ENCODE measurements at places on chromosomes 4 and X.

- no peak for DNase-seq
Observed at GRCh38 chrX:2263203-2263602, 237.6 kb downstream of the DHRSX start.

DNA sequence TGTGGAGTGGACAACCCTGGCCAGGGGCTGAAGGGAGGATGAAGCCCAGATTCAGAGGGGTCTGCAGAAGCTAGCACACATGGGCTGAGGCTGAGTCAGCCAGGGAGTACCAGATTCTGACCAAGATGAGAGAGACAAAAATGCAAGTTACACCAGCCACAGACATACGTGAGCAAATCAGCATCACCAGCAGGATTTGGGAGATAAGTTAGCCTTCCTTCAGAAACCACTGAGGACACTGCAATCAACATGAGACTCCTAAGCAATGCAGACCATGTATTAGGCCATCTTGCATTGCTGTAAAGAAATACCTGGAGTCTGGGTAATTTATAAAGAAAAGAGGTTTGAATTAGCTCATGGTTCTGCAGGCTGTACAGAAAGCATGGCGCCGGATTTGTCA is 57.0 kb upstream of the PAGE5 start:
- DNase-seq = no peak

GRCh38 chrX:1307626-1308340 is 28.8 kb upstream of the IL3RA start:
- no peak for DNase-seq

DNA sequence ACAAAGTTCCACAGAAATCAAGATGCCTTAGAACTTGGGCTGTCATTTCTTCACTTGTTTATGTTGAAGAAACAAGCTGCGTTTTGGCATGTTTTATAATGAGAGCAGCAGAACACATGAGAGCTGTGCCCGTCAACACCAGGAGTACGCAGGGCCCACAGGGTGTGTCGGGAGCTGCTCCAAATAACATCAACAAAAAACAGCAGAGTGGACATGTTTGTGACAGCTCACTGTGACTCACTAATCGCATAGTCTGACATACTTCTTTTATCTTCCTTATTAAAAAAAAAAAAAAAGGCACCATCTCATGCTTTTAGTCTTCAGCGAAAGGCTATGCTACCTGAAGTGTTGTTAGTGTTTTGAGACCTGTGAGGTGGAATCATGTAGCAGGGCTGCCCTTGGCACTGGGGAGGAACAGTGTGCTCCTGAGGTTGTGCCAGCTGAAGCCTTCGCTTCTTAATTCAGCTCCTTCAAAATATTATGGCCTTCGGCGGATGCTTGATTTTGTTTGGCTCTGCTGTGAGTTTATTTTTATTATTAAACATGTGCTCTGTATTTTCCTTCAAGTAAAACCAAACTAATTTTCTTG is 32.8 kb downstream of the FHDC1 start:
- DNase-seq = no peak

GRCh38 chrX:37370499-37371141 is 21.5 kb downstream of the PRRG1 start:
- DNase-seq = no peak

- no peak for DNase-seq
Observed at GRCh38 chr4:123304151-123304964, 92.2 kb upstream of the SPRY1 start.

DNA sequence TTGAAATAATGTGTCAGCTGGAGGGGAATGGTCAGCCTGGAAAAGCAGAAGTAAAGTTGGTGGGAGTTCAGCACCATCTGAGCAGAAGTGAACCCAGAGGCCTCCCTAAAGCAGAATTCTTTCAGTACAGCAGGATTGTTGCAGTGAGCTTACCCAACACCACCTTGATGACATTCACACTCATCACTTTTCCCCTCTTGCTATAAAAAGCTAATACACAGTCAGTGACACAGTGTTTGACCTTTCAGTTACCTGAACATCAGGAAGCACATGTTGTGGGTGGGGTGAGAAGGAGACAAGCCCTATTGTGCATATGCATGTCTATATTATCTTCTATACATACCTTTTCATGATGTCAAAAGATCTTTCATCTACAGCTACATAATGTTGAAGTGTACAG is 624.7 kb upstream of the ZFP42 start:
- DNase-seq = no peak

- DNase-seq = no peak
Observed at GRCh38 chr4:139763205-139763604, 97.6 kb downstream of the MGST2 start.

- no peak for DNase-seq
Observed at GRCh38 chr4:78482281-78482680, 69.3 kb upstream of the ANXA3 start.

DNA sequence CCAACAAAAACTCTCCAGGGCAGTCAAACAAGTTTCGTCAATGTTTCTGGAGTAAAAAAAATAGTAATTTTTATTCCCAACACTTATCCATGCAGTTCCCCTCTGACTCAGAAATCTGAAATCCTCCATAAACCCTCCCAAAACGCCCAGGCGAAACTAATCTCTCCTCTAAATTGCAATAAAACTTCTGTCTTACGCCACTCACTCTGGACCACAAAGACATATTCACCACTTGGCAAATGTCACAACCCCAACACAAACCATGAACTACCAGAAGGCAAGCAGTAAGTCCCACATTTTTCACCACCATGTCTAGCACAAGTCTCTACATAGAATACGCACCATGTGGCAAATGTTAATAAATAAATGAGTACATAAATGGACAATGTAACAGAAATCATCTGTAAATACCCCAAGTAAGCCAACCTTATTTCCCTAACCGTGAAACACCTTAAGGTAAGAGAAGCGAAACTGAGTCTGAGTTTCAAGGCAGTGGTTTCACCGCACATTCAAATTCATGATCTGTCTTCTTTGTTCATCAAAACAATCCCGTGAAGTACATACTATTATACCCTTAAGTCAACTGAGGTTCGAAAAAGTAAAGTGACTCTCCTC is 1.6 kb downstream of the PAPSS1 start:
- DNase-seq = no peak

DNA sequence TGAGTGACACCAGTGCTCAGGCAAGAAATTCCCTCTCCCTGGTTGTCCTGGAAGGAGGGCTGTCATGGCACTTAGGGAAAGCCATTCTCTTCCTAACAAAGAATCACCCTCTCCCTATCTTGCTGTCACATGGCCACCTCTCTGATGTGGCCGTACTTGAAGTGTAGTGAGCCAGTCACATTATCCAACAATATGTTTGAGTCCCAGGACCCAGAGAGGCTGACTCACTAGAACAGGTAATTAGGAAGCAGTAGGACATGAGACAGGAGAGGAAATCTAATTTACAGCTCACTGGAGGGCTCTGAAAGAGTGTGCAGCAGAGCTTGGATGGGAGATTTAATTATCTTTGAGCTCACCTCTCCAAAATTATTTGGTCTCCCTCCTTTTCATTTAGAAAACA is 299.1 kb downstream of the ARHGAP24 start:
- DNase-seq = no peak

GRCh38 chr4:187204389-187204918 is 480.8 kb upstream of the FAT1 start:
- DNase-seq = no peak

DNA sequence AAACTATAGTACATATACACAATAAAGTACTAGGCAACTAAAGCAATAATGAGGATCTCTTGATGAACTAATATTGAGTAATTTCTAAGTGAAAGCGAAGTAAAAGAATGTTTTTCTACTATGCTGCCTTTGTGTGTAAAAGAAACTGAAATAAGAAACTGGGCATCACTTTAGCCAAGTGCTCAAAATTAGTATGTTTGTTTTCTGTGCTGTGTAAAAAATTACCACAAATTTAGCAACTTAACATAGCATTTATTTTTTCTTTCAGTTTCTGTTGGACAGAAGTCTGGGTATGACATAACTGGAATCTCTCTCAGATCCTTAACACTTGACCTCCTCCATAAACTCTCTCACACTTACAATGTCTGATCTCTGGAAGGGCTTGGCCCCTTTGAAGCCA is 687.1 kb upstream of the MAGEB2 start:
- no peak for DNase-seq

- DNase-seq = no peak
Observed at GRCh38 chr4:142443469-142443868, 402.6 kb downstream of the INPP4B start.

DNA sequence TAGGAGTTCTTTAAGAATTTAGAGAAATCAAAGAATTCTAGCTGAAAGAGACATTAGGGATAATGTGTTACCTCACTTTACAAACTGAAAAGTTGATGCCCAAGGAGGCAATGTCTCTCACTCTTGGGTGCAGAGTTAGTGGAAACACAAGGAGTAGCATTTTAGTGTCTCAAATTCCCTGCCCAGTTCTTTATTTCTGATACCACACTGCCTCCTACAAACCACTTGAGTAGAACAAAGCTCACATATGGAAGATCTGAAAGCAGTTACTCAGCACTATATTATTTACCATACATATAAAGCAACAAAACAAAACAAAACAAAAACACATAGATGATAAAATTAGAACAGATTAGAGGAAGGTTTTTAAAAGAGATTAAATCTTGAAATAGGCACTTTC is 124.2 kb downstream of the REELD1 start:
- DNase-seq = no peak

GRCh38 chrX:39396358-39396995 is 595.2 kb downstream of the MID1IP1 start:
- DNase-seq = no peak

DNA sequence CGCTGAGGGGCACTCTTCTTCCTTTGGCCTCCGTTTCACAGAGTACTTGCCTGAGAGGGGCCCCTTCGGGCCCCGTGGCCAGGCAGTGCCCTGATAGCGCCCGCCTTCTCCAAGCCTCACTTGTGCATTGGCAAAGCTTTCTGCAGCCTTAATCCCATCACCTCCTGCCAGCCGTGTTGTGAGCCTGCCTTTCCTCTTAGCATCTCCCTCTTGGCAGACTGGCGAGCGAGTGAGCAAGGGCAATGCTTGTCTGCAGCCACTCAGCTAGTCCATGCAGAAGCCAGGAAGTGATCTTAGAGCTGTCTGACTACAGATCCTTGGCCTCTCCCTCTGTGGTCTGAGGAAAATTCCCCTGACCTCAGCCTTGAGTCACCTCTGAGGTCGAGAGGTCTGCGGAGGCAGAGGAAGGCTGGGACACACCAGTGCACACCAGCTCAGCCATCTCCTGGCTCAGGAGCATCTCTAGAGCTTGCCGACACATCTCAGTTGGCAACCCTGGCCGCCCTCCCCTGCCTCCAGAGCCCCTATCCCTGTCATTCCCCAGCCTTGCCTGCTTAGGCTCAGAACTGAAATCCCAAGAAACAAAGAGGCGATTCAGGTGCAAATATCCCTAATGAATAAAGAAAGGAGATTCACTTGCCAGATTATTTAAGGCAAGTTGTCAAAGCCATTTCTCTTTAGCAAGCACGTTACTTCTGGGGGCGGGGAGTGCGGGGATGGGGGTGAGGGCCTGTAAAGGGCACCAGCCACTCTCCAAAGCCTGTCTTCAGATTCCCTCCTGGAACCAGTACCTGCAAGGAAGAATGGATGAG is 143.5 kb upstream of the MAMLD1 start:
- no peak for DNase-seq

- DNase-seq = no peak
Observed at GRCh38 chr4:143178923-143179322, 5.8 kb upstream of the USP38 start.

GRCh38 chr4:184421533-184422155 is 52.7 kb downstream of the IRF2 start:
- no peak for DNase-seq

- no peak for DNase-seq
Observed at GRCh38 chr4:78057600-78058550, 752 bp downstream of the FRAS1 start.

DNA sequence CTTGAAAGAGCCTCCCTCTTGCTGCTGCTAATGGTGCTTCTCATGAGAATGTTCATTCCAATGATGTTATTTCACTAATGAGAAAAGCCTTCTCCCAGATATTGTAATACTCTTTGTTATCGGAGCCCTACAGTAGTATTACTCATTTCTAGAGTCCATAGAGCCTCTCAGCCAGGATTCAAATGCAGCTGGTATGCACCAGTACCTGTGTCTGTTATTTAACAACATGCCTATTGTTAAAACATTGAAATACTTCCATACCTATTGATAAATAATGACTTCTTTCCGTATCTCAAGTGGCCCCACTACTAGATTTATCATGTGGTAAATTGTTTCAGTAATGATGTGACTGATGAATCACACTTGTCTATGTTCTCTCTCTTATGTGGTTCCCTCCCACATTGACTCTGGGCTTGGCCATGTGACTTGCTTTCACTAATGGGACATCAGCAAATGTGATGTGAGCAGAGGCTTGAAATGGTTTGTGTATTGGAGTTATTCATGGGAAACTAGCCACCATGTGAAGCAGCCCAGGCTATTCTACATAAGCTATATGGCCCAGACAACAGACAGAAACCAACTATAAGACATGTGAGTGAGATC is 207.6 kb downstream of the THOC2 start:
- no peak for DNase-seq

DNA sequence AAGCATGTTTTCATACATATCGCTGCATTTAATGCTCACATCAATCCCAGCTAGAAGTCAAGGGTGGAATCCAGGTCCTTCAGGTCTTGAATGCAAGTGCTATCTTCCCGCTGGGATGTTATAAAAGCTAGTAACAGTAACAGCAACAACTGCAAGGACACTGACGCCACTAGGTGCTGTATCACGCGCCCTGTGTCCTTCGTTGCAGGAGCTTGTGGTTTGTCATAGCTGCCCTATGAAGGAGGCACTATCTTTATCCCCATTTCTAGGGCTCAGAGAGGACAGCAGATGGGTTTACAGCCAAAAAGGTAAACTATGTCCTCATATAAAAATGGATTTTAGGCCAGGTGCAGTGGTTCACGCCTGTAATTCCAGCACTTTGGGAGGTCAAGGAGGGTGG is 202.9 kb downstream of the NSUN7 start:
- no peak for DNase-seq

- no peak for DNase-seq
Observed at GRCh38 chr4:148420397-148420796, 21.8 kb downstream of the NR3C2 start.

- DNase-seq = no peak
Observed at GRCh38 chr4:112279882-112280315, 5.8 kb downstream of the TIFA start.

DNA sequence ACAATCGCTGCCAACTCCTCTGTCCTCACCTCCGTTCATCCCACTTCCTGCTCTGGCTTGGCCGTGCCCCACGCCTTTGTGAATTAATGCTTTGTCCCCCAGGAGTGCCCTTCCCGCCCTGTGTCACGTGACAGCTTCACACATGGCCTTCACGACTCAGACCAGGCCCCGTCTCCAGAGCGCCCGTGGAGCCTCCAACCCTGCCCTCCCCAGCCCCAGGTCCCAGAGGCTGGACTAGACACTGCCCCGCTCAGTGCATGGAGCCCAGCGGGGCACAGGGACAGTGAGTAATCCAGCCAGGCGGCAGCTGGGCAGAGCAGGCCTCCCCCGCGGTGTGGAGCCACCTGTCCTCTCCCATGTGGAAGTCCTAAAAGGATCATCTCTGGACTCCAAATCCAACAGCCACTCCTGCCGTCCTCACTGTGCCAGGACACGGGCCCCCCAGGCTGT is 7.4 kb downstream of the ADRA2C start:
- no peak for DNase-seq

- DNase-seq = no peak
Observed at GRCh38 chr4:184756399-184756798, 22.5 kb upstream of the CENPU start.

- no peak for DNase-seq
Observed at GRCh38 chr4:62517716-62518115, 1317.6 kb downstream of the ADGRL3 start.
